ENCODE measurements at places on chromosomes 1 and 21. TPM values are rescaled to one million over a fixed set of nuclear protein-coding genes. Genes with fewer than 3 reads are reported as not detected.

The SCNM1 gene
- total RNA-seq: 26.0 TPM

- DNase-seq: peak; percentile 43
Observed at GRCh38 chr1:86069757-86070145, 86.8 kb downstream of the COL24A1 start.

DNA sequence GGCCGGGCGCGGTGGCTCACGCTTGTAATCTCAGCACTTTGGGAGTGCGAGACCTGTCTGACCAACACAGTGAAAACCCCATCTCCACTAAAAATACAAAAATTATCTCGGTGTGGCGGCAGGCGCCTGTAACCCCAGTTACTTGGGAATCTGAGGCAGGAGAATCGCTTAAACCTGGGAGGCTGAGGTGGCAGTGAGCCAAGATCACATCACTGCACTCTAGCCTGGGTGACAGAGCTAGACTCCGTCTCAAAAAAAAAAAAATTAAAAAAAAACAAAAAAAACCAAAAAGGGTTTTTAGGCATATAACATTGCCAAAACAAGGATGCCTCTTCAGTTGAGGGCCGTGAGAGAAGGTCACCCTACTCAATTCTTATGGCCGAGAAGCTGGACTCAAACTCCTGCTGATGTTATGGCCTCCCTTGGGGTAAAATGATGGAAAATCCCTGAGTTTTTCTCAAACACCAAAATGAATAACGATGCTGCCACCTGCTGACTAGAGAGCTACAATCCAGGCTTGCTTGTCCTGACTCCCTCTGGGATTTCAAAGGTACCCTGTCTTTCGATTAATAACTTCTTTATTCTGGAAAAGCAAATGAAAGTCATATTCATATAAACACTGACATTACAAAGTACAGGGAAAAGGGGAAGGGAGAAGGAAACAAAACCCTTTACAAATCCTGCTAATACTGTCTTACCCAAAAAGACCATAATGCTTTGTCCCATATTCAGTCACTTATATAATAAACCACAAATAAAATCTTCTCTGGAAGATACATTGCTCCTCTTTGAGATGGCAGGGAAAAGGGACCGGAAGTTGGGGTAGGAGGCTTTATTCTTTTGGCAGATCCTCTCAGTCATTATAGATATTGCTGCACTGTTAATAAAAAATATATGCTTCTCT is 10.7 kb downstream of the RAB42 start:
- peak; percentile 84 for DNase-seq

DNA sequence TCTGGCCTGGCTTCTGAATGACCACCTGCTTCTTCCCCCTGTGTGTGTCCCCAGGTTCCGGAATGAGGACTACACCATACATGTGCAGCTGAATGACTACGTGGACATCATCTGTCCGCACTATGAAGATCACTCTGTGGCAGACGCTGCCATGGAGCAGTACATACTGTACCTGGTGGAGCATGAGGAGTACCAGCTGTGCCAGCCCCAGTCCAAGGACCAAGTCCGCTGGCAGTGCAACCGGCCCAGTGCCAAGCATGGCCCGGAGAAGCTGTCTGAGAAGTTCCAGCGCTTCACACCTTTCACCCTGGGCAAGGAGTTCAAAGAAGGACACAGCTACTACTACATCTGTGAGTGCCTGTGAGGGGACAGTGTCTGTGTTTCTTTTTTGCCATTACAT is 3.6 kb downstream of the EFNA1 start:
- DNase-seq: no peak

DNA sequence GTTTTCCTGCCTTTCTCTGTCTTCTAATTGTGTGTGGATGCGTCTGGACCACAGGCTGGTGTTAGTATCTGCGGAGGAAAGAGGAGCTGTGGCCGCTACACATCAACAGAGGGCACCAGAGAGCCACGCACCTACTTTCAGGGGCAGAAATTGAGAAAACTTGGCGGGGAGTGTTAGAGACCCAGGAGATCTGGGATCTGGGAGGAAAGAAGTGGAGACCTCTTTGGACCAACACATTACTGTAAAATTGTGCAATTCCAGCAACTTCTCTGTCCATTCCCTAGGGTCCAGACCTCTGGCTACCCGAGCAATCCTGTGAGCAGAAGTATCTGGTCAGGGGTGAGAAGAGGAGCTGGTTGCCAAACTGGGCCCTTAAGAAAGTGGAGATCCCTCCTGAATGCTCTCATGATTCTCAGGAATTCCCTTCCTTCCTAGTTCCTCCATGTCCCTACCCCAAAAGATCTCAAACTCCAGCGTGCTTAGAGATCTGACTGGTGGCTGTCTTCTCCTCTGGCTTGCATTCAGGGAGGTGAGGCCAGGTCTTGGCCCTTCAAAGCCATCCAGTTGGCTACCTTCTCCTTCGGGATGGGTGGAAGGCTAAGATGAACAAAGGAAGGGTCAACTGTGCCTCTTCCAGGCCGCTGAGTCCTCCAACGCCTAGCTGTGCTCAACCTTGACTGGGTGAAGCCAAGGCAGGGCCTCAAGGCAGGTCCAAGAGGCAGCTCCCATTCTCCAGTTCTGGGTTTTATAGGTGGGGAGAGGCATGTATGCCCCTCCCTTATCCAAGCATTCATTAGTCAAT is 1.2 kb upstream of the KIRREL1 start:
- DNase-seq: peak; percentile 77

The LCE2B gene
- total RNA-seq: not detected

GRCh38 chr1:43550598-43551246 is 20.0 kb downstream of the PTPRF start:
- no peak for DNase-seq

- DNase-seq: no peak
Observed at GRCh38 chr1:166039436-166040201, 127.2 kb downstream of the FAM78B start.

DNA sequence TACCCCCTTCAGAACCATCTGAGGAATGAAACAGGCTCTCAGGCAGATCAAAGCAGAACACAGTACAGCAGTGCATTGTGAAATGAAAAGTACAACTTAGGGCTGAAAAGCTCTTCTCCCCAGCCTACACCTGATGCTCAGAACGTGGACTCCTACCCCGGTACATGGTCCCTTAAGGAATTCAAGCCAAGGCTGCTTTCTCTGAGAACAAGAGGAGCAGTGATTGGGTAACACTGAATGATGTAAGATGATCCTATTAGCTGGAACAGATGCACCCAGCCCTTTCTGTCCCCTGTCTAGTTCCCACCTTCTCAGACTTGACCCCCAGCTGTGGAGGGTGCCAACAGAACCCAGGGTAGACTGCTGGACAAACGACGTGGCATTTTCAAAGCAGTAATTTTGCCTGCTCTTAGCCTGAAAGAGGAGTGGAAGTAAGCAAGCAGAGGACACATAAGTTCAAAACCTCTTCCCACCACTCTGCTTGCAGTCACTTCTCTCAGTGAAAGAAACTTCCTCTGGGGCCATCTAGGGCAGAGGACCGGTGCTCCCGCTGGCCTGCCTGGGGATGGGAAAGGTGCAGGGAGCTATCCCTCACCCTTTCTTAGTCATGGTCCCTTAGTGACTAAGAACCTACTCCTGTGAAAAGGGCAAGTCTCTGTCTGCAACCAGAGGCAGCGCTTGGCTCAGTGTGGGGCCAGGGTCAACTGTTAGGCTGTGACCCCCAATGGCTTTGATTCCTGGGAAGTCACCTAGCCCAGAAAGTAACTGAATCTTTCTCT is 72.7 kb downstream of the TRABD2B start:
- no peak for DNase-seq

The LMOD1 gene
- 3.2 TPM for total RNA-seq

DNA sequence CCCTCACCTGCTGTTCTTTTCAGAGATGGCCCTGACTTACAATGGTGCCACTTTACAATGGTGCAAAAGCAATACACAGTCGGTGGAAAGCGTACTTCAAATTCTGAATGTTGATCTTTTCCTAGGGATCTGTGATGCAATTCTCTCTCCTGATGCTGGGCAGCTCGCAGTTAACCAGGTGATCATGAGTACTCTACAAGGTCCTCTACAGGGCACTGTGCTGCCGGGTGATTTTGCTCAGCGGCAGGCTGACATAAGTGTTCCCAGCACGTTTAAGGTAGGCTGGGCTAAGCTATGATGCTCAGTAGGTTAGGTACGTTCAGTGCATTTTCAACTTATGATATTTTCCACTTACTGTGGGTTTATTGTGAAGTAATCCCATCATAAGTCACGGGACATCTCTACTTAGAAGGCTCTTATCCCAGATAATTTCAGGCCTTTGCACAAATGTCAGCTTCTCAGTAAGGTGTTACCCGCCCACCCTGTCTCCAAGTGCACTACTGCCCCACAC is 126.5 kb downstream of the KCNN3 start:
- no peak for DNase-seq

DNA sequence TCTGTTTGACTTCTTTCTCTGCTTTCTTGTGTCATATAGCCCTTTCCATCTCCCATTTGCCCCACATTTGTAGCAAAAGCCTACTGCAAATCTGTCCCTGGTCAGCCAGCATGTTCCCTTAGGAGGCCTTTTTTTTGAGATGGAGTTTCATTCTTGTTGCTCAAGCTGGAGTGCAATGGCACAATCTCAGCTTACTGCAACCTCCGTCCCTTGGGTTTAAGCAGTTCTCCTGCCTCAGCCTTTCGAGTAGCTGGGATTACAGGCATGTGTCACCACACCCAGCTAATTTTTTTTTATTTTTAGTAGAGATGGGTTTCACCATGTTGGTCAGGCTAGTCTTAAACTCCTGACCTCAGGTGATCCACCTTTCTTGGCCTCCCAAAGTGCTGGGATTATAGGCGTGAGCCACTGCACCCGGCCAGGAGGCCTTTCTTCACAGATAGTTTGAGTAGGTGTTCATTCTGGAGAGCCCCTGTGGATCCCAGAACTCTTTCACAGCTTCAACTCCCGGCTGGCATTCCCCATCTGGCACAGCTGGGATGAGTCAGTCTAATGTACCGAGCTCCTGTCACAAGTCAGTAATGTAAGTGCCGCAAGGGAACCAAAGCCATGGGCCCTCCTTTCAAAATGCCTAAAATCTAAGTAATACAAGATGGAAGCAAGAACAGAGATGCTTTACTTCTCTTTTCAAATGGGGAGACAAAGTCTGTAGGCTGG is 9.4 kb upstream of the NHLH1 start:
- DNase-seq: peak; percentile 5

DNA sequence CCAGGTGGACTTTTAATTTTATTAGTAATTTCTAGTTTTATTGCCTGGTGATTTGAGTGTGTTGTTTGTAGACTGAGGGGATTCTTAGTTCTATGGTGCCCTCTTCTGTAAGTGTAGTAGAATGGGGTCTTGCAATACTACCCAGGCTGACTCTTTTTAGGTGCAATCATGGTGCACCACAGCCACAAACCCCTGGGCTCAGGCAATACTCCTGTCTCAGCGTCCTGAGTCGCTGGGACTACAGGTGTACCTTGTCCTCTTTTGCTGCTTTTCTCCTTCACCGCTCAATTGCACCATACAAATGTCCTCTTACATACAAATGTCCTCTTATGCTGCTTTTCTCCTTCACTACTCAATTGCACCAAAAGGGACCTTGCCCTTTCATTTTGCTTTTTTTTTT is 43.1 kb downstream of the SCP2 start:
- DNase-seq: peak; percentile 13

- no peak for DNase-seq
Observed at GRCh38 chr1:19613171-19613703, 30.9 kb upstream of the NBL1 start.

- no peak for DNase-seq
Observed at GRCh38 chr1:89980605-89981004, 14.3 kb upstream of the ZNF326 start.

DNA sequence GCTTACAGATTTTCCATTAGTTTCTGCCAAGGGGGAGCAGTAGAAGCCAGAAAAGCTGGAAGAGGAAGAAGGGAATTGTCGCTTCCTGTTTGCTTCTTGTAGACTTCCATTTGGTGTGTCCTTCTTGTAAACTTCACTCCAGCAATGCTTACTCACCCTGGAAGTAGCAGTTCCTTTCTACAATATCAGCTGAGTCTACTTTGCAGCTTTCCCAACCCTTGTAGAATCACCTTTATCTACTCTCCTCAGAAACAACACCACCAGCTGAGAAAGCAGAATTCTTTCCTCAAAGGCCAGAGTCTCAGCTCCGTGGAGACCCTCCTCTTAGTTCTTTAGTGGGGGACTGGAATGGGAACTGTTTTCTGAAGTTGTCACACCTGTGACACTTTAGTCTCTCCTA is 1136.7 kb upstream of the TMPRSS15 start:
- no peak for DNase-seq

- no peak for DNase-seq
Observed at GRCh38 chr1:175900171-175900570, 156.8 kb upstream of the TNR start.

- no peak for DNase-seq
Observed at GRCh38 chr1:170729225-170730002, 65.5 kb downstream of the PRRX1 start.

DNA sequence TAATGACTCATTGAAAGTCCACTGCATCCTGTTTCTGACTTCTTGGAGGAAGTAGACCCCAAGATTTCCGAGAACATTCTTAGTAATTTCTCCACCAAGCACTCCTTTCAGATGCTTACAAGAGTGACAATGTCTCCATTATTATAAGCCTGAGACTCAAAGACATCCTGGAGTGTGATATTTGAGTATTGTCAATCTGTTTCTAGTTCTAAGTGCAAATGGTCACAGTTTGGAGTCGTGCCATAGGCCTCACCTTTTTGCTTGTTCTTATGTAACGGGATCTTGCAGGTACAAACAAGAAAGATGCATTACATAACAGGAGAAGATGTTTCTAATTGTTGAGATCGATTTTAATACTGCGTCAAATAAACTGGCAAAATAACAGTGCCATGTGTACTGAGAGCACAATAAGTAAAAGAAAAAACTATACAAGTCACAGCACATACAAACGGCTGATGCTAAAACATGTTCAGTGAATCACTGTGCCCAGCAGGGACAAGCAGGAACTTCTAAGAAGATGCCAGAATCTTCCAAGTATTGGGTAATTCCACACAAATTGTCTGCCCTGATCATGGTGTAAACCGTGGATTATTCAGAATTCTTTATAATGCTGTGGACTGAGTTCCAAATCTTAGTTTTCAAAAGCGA is 54.1 kb downstream of the CD2 start:
- DNase-seq: no peak

- DNase-seq: no peak
Observed at GRCh38 chr1:84347932-84348555, 46.5 kb downstream of the SAMD13 start.

DNA sequence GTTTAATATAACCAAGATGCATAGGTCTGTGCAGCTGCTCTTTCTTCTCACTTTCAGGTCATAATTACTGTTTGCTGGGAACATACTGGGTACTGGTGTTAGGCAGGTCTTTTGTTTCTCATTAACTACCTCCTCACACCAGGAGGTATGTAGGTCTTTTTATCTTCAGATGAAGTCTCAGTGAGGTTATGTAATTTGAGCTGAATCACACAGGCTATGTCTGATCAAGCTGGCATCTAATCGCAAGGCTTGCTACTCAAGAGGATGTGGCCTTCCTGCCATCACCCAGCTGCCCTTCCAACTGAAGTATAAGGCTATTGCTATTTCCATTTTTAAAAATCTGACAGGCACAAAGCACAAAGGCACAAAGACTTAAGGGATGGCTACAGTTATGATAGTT is 96.4 kb downstream of the RUNX1 start:
- peak; percentile 54 for DNase-seq

DNA sequence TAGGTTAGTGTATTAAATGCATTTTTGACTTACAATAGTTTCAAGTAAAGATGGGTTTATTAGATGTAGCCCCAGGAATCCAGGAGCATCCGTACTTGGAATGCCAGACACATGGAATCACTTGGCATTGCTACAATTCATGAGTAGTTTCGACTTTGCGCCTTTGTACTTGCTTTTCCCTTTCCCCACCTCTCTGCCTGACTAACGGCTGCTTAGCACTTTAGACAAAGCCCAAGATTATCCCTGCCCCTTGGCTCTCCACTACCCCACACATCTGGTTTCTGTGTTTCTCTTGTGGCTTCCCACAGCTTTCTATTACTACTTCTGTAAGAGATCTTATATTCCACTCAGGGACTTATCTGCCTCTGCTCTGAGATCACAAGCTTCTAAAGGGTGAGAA is 397.7 kb upstream of the POU3F1 start:
- DNase-seq: peak; percentile 38
